ENCODE measurements at places on chromosomes 2 and 18. TPM values are rescaled to one million over a fixed set of nuclear protein-coding genes. Genes with fewer than 3 reads are reported as not detected.
A peak's percentile ranks its signal among the peaks of the same experiment; 100 is the strongest.

Gene ERMN
- 13.0 TPM for total RNA-seq

Gene PDE1A
- not detected for total RNA-seq

Gene NXPH2
- not detected for total RNA-seq

Gene DHX57
- total RNA-seq, result 18.0 TPM

Gene MPP4
- total RNA-seq, result not detected

Gene BMP10
- total RNA-seq, result 0.57 TPM

Gene THADA
- total RNA-seq, result 52.9 TPM

Gene ITSN2
- total RNA-seq, result 115 TPM

Gene METTL8
- 19.7 TPM for total RNA-seq

Gene FARSB
- 10.8 TPM for total RNA-seq

DNA sequence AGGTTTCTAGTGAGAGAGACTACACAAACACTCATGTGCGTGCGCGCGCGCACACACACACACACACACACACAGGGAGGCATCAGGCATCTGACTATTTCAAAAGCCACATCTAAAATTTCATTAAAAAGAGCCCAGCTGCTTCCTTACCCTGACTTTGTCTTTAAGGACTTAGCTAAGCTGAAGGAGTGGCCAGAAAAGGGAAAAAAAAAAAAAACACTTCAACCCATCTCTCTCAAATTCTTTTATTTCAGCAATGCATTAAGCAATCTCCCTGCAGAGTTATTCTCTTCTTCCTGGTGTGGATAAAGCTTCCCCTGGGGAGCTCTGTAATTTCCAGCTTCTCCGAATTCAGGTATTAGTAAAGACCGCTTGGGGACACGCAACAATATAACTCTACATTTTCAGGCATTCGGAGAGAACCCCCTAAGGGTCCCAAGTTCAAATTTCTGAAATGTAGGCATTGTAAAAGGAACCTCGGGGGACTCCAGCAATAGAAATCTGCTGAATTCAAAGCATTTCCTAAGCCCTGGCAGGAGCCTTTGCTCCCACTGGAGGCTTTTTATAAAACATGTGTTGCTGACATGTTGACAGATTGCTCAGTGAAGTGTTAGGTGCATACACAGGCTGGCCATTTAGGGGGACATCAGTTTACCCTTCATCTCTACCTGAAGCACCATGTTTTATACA is 67.0 kb downstream of the ZNF521 start:
- DNase-seq, result no peak

DNA sequence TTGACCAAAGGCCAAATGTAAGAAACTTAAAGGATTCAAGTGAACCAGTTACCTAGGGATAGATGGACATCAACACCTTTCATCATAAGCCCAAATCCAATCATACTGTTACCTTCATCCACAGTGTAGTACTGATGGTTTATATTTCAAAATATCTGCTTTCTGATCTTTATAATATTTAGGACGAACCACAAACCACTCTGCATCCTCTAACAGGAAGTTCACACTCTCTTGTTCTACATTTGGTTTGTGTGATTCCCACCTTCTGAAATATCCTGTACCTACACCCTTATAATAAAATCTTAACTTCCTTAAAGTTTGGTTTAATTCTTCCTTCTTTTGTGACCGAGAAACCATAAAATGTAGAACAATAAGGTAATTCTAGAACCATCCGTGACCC is 535.7 kb upstream of the CHAC2 start:
- DNase-seq, result no peak

GRCh38 chr2:36797324-36798070 is 101.0 kb downstream of the VIT start:
- DNase-seq, result no peak

GRCh38 chr18:59052965-59053820 is 86.5 kb upstream of the SEC11C start:
- DNase-seq, result no peak

GRCh38 chr2:231717281-231718171 is 9.2 kb downstream of the PTMA start:
- DNase-seq, result no peak

DNA sequence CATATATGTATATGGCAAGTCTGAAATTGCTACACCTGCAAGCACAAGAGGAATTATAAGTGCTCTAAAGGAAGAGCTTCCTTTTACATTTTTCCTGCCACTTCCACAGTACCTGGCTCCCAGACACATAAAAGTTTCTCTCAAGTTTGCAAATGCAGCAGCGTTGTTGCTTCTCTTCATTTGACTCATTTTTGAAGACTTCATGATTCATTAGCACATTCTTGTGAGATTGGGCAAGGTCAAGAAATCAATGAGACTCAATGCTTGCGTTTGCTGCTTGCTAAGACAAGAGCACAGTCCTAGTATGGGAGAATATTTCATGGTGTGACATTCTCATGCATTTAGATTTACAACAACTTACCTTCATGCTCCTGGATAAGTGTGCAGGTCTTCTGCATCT is 42.6 kb upstream of the PDCL3 start:
- no peak for DNase-seq

- no peak for DNase-seq
Observed at GRCh38 chr2:23617167-23617810, 232.3 kb downstream of the KLHL29 start.

GRCh38 chr2:240988146-240988545 is 10.3 kb upstream of the SNED1 start:
- DNase-seq, result no peak

- DNase-seq, result peak; percentile 93
Observed at GRCh38 chr2:26068602-26069298, 34.9 kb downstream of the RAB10 start.

DNA sequence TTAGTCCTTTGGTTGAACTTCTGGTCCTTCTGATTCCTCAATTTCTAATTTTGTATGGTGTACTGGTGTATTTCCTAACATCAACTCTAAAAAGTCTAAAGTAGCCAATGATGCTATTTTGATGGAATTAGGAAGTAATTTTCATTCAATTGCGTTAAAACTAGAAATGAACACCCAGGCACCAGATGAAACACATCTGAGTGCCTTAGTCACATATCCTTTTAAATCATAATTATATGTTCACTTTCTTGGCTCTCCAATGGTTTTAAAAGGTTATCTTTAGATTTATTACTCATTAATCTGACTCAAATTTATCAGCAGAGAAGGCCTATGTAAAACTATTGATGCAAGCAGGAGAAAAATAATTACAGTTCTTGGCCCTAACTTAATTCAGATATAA is 119.7 kb downstream of the GAREM1 start:
- no peak for DNase-seq

GRCh38 chr2:65096948-65097347 is 33.0 kb downstream of the RAB1A start:
- DNase-seq, result no peak

DNA sequence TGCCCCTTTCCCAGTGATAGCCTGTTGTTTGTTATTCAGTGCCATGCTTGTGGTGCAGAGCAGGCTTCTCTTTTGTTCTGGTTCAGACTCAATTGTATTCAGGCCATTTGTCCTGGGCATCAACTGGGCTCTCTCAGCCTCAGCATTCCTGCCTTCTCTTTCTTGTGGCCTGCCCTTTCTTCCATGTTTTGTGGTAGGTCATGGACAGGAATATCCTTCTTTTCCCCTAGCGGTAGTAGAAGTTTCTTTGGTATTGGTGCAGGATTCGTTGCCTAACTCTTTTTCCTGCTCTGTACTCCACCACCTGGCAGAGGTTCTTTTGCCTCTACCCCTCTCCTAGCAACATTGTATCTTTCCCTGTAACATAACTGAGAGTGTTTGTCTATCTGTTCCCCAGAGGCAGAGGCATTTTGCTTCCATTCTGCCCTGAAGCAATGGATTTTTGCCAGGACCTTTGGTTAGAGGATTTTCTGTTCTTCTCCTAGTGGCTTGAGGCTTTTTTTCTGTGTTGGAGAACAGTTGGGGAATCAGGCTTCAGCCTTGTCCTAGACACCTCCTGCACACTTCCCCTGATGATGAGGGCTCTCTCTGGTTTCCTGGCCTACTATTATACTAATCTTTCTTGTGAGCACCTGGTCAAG is 68.5 kb downstream of the NCOA1 start:
- no peak for DNase-seq

DNA sequence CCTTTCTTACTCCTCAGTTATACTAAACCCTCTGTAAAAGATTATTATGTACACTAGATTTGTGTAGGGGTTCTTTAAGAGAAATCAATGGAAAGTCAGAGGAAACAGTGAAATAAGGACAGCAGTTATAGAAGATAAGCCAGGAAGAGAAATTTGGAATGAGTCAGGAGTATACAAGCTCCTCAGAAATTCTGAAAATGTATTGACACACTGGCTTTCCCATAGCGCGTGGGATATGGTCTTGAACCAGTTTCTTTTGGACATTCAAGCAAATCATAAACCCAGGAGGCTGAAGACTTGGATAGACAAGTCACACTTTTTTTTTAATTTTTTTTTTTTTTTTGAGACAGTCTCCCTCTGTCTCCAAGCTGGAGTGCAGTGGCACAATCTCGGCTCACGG is 316.1 kb upstream of the MMADHC start:
- no peak for DNase-seq

GRCh38 chr18:79741362-79741700 is 56.4 kb upstream of the KCNG2 start:
- DNase-seq, result no peak

- DNase-seq, result no peak
Observed at GRCh38 chr2:381941-382727, 94.2 kb upstream of the ALKAL2 start.

DNA sequence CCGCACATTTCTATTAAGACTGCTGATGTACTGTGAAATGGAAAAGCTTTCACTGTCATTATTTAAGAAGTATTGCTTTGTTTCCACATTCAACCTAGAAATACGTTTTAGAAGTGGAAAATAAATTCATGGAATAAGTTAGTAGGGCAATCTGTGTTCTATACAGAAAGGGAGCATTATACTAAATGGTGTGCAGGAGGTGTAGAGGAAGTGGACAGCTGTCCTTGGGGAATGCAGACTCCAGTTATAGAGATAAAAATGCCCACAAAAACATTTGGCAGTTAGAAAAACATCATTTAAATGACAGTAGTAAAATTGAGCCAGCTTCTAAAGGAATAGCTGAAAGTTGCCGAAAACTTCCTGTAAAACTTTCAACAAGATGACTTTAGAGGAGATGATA is 46.8 kb downstream of the PIK3C3 start:
- DNase-seq, result no peak

All from CD4-positive, CD25-positive, alpha-beta regulatory T cell (primary cell).